ENCODE measurements at places on chromosomes 13 and 19.

DNA sequence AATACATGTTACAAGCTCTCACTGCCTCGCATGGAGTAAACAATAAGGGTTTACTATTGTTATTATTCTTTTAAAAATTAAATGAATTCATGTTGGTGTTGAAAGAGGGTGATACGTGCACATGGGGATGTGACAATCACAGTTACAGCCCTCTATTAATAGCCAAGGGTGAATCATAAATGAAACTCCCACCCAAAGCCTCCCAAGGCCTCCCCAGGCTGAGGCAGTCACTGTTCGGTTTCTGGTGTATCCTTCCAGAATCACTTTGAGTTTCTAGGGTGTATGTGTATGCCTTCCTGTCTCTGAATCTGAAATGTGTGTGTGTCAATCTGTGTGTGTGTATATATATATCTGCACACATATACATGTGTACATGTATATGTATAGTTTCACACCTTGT, 73.4 kb downstream of the AKAP11 start:
- DNase-seq = no peak

GRCh38 chr19:40367577-40368434, 19.3 kb downstream of the PLD3 start:
- no peak for DNase-seq

DNA sequence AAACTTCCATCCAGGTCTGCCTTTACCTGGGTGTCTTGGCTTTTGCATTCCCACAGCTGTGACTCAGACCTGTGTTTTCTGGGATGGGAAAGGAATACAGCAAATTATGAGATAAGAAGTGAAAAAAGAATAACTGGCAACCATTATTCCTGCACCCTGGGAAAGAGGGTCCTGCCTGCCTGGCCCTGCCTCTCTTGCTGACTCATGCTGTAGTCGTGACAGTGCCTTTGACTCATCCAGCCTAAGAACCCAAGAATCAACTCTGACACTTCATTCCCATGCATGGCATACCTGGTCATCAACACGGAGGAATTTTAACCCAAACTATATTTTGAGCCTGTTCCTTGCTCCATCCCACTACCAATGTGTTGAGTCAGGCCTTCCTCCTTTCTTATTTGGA, 185.4 kb upstream of the SERP2 start:
- no peak for DNase-seq

GRCh38 chr13:61695147-61695546, 279.5 kb upstream of the PCDH20 start:
- DNase-seq = no peak

- DNase-seq = peak; percentile 19
These were observed 26.0 kb upstream of the ZNF331 start for GRCh38 chr19:53511933-53512374.

GRCh38 chr19:2116507-2116906, 19.8 kb downstream of the IZUMO4 start:
- DNase-seq = no peak

DNA sequence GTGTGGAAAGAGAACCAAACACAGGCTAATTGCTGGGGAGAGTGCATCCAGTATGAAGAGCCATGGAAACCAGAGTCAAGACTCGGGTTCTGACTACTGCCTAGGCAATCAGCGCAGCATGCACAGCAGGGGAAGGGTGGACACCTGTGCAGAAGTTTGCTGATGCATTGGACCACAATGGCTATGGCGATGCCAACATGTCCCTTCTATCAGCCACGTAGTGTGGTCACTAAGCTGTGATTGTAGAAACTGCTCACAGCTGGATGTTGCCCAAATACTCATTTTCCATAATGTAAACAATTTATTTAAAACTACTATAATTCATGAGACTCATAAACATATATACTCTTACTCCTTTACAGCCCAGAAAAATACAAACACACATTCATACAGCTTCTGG, 1718.2 kb downstream of the EFNB2 start:
- no peak for DNase-seq

DNA sequence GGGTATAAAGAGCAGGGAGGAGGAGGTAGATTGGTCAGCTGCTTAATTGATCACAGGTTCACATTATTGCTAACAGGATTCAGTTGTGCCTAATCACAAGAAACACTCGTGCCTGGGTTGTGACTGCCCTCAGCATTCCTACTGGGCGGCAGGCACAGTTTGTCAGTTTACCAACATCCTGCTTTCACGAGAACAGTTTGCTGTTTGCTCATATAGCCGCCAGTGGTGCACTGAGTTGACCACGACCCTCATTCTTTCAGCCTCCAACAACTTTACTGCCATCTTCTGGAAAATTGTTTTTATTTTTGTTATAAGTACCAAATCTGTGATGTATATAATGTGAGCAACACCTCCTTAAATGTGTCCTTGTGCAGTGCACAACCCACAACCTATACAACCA, 16.2 kb upstream of the IFT88 start:
- DNase-seq = no peak
